ENCODE measurements at places on chromosomes 2 and 18.

DNA sequence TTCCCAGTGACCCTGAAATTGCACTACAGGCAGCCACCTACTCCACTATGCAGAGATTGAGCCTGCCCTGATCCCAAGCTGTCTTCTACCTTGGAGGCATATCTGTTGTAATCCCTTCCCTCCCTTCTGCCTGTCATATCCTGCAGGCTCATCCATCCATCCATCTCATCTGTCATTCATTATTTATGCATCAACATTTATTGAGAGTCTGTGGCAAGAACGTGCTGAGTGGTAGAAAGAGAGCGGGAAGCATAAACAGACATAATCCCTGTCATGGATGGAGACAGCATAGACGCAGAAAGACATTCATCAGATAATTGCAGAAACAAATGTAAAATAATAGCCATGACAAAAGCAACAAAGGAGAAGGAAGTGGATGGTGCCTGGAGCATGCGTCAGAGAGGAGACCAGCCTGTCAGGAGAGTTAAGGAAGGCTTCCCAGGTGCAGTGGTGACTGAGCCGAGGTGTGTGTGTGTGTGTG, 110.7 kb upstream of the STPG4 start:
- DNase-seq = no peak

DNA sequence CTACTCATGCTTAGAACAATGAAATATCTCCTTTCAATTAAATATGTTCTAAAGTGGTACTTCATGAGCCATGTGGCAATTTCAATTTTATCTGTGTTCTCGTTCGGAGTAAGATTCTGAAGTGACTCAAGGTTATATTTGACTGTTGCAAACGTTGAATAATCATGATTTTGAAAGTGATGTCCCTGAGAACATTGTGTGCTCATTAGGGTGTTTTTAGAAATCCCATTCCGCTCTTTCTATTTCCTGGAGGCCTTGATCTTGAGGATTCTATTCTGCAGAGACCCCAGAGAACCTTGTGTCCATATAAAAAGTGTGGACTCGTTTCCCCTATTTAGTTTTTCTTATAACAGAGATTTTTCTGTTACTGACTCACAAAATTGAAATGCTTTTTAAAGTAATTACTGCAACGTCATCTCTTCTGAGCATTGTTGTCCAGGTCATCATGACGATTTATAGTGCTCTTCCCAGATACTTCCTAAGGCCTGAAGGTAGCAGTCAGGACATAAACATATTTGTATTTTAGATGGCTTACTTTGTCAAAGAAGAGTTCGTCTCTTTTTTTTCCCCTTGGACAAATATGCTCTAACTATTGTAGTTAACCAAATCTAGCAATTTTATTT, 27.2 kb downstream of the IL1R2 start:
- no peak for DNase-seq

DNA sequence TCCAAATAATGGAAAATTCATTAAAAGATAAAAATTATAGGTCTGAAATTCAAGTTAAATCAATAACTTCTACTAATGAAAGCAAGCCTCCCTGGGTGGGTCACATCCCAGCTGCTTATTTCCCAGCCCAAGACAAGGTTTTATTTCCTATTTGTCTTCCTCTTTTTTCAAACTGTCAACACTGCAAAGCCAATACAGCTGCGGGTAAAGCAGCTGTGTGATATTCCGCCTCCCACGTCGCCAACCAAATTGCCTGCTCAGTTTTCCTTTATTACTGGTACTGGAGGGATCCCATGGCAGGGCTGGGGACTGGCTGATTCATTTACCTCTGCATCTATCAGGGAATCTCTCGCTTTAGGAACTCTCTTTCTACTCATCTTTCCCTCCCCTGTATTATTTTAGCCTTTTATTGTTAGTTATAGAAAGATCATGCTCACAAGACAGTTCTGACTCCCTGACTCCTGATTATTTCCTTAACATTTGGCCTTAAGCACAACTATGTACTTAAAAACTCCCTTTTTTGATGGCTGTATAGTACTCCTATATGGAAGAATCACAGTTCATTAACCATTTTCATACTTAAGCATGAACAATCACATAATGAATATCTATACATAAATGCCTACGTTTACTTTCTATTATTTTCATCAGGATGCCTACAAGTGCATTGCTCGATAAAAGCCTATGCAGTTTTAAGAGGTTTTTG, 253.1 kb downstream of the CDCA7 start:
- no peak for DNase-seq

- peak; percentile 73 for DNase-seq
Observed at GRCh38 chr2:197092431-197092830, 165.9 kb upstream of the PGAP1 start.

DNA sequence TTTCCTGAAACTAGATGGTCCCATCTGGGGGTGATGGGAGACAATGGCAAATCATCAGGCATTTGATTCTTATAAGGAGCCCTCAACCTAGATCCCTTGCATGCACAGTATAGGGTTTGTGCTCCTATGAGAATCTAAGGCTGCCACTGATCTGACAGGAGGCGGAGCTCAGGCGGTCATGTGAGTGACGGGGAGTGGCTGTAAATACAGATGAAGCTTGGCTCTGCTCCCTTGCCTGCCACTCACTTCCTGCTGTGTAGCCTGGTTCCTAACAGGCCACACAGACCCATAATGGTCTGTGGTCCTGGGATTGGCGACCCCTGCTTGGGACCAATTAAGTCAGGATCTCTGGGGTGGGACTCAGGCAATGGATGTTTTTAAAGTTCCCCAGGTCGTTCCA, 293.4 kb downstream of the ZNF521 start:
- DNase-seq = no peak

- no peak for DNase-seq
Observed at GRCh38 chr2:163353551-163353950, 382.3 kb downstream of the FIGN start.

DNA sequence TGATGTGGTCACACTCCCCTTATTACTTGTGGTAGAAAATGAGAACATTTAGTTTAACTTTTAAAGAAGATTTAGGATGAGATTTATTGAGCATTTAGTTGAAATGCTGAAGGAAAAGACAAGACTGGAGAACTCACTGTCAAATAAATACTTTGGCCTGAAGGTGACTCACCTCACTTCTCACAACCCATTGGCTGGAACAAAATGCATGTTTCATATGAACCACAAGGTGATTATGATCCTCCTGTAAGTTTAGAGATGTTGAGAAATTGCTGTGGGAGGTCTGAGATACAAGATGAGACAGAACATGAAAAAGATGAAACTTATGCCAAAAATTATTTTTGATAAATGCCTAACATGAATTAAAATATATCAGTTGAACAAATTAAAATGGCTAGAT, 1004.5 kb downstream of the SOCS6 start:
- no peak for DNase-seq

GRCh38 chr2:40680547-40680946, 228.7 kb upstream of the SLC8A1 start:
- no peak for DNase-seq

DNA sequence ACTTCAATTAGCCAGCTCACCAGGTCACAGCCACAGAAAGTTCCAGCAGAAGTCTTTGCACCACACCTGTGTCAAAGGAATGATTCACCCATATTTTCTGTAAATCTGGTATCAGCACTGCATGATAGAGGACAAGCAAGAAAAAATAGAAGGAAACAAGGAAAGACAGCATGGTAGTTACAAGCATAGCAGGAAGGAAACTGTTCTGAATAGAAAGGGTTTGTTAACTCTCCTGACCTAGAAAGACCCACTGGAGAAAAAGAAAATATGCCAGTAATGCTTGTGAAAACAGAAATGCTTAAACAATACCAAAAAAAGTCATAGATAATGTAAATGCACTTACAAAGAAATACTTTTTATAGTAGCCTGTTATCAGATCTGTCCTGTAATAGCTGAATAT, 40.8 kb downstream of the SCRN3 start:
- DNase-seq = no peak

DNA sequence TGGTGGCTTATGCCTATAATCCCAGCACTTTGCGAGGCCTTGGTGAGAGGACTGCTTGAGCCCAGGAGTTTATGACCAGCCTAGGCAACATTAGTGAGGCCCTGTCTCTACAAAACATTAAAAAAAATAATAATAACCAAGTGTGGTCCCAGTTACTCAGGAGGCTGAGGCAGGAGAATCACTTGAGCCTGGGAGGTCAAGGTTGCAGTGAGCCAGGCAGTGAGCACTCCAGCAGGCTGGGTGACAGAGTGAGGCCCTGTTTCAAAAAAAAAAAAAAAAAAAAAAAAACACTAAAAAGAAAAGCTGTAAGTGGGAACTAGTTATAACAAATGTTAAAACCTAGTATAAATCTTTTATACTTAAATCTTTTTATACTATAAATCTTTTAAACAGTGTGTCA, 146.2 kb upstream of the ITGA4 start:
- DNase-seq = no peak

GRCh38 chr2:210302326-210302725, 12.6 kb downstream of the MYL1 start:
- no peak for DNase-seq

DNA sequence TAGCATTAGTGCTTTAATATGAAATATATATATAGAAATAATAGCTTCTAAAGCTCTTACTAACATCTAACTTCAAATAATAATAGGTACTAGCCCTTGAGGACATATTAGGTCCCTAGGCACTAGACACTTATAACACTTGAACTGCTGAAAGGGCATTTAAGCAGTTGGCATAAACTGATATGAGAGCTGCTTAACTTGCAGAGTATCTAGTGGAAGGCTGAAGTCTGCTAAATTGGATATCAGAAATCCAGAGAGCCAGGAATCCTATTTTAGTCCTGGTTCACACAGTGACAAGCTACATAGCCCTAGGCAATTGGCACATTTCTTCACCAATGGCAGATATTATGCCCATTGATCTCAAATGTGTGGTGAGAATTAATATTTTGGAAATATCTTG, 326.9 kb upstream of the UBE2E3 start:
- no peak for DNase-seq

DNA sequence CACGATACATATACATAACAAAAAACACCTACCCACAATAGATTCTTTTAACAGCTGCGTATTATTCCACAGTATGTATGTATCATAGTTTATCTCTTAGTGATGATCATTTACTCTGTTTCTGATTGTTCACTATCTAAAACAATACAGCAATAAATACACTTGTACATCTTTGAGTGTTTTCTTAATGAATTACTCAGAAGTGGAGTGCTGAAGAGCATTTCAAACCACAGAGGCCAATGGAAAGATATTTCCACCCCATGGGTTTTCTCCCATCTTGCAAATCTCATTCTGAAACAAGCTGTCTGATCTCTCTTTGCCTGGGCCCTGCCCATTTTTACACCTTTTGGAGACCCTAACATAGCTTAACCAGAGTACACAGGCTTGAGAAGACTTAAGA, 113.8 kb upstream of the KLF7 start:
- no peak for DNase-seq

GRCh38 chr2:136134126-136134525, 16.2 kb upstream of the CXCR4 start:
- DNase-seq = no peak

- DNase-seq = no peak
Observed at GRCh38 chr2:202817771-202818170, 53.8 kb downstream of the ICA1L start.

- no peak for DNase-seq
Observed at GRCh38 chr2:58708565-58708964, 467.4 kb upstream of the FANCL start.

GRCh38 chr2:222893716-222894115, 32.9 kb downstream of the ACSL3 start:
- DNase-seq = no peak

DNA sequence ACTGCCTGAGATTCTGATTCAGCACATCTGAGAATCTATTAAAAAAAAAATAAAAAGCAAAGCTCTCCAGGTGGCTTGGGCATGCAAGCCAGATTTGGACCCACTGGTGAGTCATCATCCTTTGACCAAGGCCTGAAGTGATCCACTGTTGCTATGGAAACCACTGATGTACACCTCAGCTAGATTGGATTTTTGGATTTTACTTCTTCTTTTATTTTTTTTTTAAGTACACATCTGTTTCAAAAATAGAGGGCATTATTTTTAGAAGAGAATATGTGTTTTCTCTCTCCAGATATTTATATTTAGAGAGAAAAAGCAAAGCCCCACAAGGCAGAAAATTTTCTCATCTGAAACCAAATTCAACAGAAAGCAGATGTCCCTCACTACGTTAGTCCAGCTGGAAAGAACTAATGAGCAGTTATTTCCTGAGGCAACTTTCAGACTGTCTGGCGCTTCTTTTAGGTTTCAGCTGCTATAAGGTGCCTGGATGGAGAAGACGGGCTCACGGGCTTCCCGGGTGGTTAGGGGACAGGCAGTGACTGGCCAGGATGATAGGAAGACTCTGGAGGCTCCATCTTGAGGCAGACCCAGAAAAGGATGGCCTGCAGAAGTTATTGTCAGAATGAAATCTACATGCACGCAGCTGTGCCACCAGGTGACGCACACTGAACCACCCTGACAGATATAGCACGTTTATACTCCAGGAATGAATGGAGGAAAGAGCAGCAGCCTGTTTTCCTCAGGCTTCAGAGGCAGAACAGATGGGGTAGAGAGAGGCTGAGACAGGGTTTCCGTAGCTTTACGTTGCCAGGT, 50.5 kb downstream of the MRPL35 start:
- no peak for DNase-seq

DNA sequence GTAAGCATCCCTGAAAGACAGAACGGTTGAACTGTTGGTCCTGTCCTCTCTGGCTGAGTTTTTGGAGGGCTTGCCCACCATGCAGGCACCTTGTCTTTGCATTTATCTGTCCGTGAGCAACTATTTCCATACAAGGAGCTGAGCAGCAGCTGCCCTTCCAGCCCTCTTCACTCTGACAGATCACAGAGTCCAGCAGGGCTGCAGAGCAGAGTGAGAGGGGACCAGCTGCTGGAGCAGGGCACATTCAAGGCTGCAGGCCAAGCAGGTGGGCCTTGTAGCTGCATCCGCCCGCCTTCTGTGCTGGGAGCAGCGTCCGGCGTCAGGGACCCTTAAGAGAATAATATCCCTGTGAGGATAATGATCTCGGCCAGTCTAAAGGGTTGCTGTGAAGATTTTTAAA, 9.5 kb downstream of the SMYD1 start:
- no peak for DNase-seq

- DNase-seq = no peak
Observed at GRCh38 chr2:159811232-159811631, 13.2 kb upstream of the CD302 start.

- peak; percentile 42 for DNase-seq
Observed at GRCh38 chr2:85269959-85270358, 57.8 kb downstream of the TGOLN2 start.

- peak; percentile 39 for DNase-seq
Observed at GRCh38 chr2:105231232-105231619, 10.3 kb upstream of the GPR45 start.

DNA sequence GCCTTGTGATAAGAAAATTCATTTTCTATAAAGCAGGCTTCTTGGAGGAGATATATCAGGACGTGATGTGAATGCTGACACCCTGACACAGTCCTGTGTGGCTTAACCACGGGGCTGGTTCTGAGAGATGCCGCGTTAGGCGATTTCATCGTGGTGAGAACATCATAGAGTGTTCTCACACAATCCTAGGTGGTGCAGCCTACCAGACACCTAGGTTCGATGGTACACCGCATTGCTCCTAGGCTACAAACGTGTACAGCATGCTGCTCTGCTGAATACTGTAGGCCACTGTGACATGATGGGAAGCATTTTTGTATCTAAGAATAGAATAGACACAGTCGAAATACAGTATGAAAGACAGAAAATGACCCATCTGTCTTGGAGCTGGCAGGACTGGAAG, 82.5 kb downstream of the TNFRSF11A start:
- no peak for DNase-seq

- DNase-seq = peak; percentile 9
Observed at GRCh38 chr2:97716695-97717612, 3.6 kb downstream of the ZAP70 start.

Measured in lung (tissue), 17 donors.